ENCODE measurements at places on chromosomes 1 and 21.

GRCh38 chr1:229856009-229856650 is 210.9 kb upstream of the GALNT2 start:
- no peak for DNase-seq

GRCh38 chr1:202116287-202116686 is 6.4 kb upstream of the GPR37L1 start:
- DNase-seq = no peak

DNA sequence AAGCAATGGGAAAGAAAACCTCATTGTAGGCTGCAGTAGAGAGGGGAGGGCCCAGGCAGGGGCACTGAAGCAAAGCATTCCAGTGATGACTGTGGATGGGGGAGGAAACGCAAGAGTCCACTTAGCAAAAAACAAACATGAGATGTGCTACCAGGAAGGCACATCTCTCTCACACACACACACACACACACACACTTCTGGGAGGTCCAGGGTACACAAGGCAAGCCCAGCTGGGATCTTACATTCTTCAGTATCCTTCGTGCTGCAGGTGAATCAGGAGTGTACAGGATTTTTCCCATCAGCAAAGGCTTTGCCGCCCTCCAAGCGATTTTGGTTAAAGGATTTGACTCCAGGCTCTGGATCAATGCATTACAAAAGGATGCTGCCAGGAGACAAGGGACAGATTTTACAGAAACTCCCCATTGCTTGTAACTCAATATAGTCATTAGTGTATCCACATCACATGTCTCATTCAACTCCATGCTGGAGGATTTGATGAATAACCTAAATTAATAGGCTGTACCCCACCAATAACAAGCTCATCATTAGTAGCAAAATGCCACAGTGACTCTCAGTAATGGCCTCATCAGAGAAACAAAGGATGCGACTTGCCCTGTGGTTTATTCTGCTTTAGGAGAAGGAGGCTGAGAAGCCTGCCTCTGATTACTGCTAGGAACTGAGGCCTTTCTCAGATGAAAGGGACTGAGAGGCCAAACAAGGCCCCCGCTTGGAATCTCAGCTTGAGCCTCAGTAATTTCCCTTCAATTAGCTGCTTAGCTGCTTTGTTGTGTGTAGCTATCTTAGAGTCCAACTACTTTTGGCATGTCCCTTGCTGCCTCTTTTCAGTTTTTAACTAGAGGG is 41.6 kb downstream of the ABCA4 start:
- no peak for DNase-seq

DNA sequence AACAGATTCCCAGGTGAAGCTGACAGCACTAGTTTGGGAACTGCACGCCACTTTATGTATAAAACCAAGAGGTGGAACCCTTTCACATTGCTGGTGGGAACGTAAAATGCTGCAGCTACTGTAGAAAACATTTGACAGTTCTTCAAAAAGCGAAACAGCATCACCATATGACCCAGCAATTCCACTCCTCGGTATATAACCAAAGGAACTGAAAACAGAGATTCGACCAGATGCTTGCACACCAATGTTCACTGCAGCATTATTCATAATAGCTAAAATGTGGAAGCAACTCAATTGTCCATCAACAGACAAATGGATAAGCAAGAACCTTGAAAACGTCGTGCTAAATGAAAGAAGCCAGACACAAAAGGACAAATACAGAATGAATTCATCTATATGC is 17.5 kb downstream of the RSPH1 start:
- no peak for DNase-seq

- DNase-seq = peak; percentile 72
Measured at GRCh38 chr21:31173881-31174555, 135.7 kb upstream of the KRTAP19-8 start.

DNA sequence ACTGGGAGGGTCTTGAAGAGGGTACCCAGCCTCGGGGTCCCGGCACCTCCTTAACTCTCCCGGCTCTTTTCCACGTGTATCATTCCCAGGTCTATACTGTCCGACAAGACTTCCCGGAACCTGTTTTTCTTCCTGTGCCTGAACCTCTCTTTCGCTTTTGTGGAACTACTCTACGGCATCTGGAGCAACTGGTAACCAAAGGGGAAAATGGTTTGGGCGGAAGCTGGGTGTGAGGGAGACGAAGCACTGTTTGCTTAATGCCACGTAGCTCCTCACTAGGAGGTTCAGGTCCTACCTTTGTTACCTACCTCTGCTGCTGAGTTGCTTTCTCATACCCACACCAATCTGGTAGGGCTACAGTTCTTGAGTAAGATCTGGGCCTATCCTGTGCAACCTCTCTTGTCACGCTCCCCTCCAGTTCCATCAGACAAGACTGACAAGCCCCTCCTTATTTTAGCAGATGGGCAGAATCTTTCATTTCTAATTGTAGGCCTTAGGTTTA is 642 bp downstream of the SLC30A7 start:
- peak; percentile 29 for DNase-seq

- no peak for DNase-seq
Measured at GRCh38 chr1:168170564-168171508, 7.9 kb upstream of the TIPRL start.

GRCh38 chr1:89065079-89065868 is at the start of gene GBP1:
GBP1 (minus strand) TSS chr1:89065208; CDS start chr1:89063234, 1,974 bp downstream.
- DNase-seq = no peak

DNA sequence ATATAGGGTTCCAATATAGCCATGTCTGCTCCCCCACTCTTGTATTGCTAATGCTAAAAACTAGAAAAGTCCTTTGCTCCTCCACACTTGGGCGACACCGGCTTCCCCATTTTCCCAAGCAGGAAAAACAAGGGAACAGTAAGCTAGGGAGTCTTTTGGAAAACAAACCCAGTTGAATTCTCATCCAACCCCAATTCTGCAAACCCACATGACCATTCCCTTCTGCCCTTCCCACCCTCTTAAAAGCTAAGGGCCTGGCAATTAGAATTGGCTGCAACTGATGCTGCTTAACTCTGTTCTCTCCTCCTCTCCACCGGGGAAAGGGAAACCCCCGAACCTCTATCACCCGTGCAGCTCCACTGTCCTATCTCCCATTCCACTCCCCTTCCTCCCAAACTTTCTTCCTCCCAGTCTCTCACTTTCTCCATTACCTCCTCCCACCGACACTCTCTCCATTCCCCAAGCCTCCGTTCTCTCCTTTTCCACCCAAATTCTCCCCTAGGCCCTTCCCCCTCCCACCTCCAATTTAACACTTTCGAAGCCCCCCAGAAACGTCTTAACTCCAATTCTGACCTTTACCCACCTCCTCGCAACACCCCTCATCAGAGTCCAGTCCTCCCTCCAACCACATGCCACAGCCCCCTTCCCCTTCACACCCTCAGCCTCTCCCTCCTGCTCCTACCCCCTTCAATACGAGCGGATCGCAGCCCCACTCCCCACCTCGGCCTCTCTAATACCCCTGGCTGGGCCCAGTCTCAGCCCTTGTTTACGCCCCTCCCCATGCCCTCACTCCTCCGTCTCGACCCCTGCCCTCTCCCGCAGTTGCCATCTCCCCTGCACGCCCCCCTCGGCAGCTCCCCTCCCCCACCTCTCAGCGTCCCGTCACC is 701 bp downstream of the DEDD start:
- no peak for DNase-seq

DNA sequence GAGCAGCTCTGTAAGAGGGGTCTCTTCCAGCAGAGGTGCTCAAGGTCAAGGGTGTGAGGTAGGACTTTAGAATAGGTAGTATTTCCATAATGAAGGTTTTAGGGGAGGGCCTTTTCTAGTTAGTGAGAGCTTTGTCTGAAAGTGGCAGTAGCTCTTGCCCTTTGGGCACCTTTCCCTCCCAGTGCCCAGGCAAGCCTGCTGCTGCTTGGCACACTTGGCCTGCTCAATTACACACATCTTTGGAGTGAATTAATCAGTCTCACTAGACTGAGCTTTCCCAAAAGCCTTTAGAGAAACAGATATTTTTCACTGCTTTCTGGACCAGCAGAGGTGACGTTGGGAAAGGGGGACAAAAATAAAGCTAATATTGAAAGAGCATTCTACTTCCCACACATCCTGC is 48.0 kb downstream of the MAB21L3 start:
- DNase-seq = no peak

DNA sequence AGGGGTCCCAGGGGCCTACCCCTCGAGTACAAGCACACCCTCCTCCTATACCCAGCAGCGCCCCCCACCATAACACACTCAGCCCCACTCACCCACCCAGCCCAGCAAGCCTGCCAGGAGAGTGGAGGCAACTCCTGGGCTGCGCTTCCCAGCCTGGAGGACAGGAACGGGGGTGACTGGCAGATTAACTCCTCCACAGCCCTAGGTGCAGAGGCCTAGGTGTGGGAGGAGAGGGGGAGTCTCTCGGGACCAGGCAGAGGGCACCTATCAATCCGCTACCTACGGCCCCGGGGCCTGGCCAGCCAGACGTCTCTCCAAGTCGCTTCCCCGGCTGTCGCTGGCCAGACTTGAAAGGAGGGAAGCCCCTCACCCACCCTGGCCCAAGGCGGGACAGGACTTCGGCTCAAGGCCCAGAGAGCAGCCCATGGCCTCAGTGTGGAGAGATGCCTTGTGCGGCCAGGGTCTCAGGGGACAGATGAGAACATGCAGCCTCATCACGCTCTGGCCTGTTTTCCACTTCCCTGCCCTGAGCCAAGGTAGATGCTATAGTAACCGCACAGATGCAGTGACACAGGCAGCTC is 24.9 kb downstream of the MATN1 start:
- DNase-seq = no peak

DNA sequence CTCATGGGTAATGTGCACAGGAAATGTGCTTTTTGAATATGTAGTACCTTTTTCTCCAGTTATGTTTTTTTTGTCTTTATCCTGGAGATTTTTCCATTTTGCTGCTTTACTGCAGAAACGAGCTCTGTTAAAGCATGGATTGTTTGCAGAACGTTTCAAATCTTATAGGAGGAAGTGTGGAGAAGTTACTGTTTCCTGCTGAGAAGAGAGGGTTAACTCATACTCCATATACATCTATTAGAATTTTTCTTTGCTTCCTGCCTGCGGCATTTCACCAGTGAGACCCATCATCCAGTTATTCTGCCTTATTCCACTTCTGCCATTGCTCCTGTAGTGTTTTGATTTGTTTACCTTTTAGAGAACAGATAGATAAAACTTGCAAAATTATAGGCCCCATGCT is 2.0 kb downstream of the RPRD2 start:
- DNase-seq = no peak

GRCh38 chr1:226687426-226687825 is 51.7 kb downstream of the ITPKB start:
- DNase-seq = no peak

DNA sequence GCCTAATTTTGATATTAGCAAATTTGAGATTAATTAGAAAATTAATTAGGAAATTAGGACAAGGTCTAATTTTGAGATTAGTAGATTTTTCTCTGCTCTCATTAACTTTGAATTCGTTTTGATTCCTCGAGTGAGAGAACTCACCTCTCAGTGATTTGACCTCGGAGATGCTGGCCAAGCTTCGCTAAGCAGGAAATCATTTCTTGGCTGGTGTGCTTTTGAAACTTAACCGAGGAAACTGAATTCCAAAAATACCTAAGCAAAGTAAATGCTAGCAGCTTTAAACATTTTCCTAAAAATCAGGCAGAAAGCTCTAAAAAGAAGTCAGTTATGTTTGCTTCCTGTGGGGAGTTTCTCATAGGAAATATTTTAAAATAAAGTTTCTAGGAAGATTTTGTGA is 34.9 kb downstream of the CDC14A start:
- DNase-seq = no peak

DNA sequence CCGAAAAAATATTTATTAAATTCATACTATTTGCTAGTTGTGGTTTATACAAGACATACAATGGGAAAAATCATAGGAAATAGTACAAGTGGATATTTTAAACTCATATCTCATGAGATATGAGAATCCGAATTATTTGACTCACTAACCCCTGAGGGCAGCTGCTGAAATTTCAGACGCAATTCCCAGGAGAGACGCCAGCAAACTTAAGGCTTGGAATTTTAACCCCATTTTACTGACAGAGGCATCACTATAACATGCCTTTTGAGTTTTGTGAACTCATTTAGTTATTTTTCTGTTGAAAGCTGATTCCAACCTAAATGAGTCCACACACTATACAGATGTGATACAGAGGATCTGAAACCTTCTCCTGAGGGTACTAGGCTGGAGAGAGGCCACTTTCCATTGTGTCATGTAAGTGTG is 5.9 kb upstream of the MROH9 start:
- DNase-seq = no peak

- DNase-seq = no peak
Measured at GRCh38 chr1:214857716-214858115, 224.8 kb upstream of the KCNK2 start.

DNA sequence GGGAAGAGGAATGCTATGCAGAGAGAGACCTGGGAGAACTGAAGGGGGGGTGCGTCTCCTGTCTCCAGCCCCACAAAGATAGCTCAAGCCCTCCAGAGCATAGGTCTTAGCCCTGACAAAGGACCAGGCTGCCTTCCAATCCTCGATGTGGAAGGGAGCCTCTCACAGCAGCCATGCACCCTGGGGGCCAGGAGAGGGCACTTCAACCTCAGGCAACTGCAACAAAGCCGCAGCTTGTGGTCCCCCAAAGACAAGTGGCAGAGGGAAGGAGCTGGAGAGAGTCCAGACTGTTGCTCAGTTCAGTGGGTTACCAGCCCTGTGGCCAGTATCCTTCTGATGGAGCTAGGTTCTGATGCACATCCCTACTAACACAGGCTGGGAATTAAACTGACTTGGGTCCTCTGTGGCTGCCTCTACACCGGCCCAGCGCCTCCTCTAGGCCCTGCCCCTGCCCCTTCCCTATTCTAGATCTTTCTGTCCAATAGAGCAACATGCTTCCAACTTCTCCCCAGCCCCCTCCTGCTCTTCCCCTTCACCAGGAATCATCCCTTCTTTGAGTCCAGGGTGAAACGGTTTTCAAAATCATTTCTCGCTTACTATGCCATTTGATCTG is 100.7 kb upstream of the SPATA6 start:
- peak; percentile 78 for DNase-seq

DNA sequence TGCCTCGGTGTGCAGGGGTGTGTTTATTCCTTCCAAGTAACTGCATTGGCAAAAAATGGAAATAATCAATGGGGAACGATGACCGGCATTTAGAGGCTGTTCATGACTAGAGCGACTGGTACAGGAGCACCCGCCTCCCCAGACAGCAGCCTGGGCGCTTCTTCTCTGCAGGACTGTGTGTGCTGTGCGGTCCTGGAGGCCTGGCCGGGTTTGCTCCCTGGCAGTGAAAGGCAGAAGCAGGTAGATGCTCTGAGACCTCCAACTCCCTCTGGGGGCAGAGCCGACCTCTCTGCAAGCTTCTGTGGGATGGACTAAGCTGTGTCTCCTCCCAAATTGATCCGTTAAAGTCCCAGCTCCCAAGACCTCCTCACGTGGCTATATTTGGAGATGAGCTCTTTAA is 59.2 kb upstream of the ACTRT2 start:
- DNase-seq = no peak

All from endothelial cell (in vitro differentiated cells).